ENCODE measurements at places on chromosomes 4 and X.

- DNase-seq = no peak
These were observed 27.1 kb upstream of the IGFBP7 start for GRCh38 chr4:57137261-57137660.

DNA sequence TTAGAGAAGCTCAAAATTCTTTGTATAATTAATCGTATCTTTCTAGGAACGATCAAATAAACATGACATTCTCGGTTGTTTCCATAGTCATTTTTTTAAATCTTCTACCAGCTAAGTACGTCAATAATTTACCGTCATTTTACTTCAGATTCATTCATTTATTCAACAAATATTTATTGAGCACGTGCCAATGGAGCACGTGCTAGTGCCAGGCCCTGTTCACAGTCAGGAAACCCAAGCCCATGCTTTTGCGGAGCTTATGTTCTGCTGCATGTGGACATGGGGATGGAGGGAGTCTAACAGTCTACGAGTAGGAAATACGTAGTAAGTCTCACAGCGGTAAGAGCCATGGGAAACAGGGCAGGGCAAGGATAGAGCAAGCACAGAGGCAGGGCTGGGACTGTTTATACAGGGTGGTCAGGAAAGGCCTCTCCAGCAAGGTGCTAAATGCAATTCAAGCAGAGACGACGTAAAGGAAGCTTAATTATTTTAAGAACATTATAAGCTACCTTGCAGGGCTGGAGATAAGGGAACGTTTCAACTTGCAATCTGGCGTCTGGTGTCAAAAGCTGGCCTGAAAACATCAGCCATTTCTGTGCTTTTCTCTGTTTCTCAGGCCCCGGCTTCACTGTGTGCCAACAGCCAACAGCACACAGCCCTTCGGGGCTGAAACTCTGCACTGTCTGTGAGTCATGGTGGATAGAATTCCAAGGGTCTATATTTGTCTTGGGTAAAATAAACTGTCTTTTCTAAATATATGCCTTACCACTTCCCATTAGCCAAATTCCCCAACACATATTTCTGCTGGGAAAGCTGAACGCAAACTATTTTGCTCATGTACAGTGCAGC lies 517.1 kb upstream of the ZFP42 start:
- DNase-seq = no peak

GRCh38 chr4:187077744-187078401 lies 354.2 kb upstream of the FAT1 start:
- DNase-seq = no peak

DNA sequence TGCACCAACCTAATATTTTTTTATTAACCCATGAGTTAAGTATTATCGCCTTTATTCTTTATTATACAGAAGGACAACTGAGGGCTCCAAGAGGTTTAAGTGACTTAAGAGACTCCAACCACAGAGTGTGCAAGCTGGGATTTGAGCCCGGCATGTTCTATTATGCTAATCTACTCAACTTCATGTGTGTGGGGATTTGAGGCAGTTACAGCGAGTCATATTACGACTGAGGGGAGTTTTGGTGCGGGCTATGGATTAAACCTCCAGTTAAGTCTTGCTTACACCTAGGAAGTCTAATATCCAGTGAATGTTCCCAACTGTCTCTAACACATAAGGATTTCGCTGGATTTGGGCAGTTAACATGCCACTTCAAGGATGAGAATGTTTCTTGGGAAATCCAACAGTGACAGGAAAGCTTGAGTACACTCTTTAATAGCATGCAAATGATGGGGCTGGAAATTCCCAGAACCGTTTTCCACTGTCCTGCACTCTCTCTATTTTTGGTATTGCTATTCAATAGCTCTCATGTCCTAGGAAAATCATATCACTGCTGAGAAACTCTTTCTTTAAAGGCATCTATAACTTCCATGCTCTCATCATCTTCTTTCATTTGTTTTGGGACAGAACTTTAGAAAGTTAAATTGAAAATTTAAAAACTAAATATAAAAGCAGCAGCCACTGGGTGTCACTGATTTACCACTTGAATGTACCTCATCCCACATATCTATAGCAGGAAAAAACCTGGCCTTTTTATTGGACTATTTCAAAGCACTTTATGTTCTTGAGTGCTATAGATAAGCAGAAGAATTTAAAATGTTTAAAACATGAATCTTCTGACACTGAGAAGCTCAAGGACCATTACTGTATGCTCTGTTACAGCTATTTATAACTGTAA lies 165.1 kb upstream of the TTC29 start:
- DNase-seq = no peak

DNA sequence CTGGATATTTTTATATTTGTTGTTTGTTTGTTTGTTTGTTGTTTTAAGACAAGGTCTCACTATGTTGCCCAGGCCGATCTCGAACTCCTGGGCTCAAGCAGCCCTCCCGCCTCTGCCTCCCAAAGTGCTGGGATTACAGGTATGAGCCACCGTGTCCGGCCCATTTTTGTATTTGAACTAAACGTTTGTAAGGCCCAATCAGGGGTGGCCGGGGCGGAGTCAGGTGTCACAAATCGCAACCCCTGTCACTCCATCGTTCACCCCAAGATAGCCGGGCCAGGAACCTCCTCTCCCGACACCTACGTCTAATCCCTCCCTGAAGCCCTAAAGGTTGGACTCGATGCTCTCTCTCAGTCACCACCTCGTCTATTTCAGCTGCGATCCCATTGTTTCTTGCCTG lies 722 bp upstream of the EFHC2 start:
- DNase-seq = peak; percentile 82

- no peak for DNase-seq
These were observed 22.3 kb downstream of the UGT2A2 start for GRCh38 chr4:69617083-69617694.

GRCh38 chr4:153611679-153612078 lies 72.4 kb upstream of the TLR2 start:
- DNase-seq = no peak

- DNase-seq = no peak
These were observed 51.6 kb downstream of the NFKB1 start for GRCh38 chr4:102552781-102553180.

DNA sequence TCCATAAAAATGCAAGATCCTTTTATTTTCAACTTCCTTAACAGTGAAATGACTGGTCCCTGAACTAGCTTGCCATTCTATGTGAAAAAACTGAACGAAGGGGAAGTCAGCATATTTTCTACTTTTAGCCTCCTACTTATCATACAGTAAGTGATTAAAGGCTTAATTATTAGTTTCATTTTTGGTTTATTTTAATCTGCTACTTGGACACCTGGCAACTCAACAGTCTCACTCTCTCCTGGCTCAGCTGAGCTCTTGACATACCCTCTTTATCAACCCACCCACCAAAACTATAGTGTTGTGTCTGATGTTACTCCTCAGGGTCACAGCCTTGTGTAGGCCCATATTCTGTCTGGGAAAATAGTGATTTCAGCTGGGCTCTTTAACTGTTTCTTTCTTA lies 86.2 kb upstream of the CPXCR1 start:
- DNase-seq = no peak

DNA sequence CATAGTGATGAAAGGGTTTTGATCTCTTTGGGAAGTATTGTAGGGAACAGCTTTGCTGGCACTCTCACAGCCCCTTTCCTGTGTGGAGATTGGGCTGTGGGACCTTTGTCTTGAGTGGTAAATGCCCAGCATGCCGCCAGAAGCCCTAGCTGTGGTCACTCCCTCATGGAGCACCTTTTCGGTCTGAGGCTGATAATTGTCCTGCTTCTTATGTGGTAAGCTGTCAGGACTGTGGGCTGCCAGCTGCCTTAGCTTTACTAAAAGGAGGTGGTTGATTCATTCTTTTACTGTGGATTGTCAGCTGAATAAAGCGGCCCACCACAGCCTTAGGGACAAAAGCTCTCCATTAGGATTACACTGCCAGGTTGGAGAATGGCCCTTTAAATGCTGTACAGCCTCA lies 7.1 kb downstream of the PASD1 start:
- DNase-seq = no peak

DNA sequence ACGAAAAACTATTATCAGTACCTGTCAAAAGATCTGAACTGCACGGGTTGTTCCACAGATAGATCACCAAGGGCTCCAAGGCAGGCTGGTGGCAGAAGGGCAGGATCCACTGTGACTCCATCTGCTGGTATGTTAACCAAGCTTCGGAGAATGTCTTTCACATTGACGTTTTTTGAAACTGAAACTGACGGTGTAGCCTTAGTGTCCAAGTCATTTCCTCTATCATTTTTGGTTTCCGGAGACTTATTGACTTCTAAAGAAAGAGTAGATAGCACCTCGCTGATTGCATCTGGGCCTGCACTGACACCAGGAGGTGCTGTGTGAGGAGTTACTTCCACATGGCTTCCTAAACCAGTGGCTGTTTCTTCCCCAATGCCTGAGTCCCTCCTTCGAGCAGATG lies 186.9 kb downstream of the LRBA start:
- peak; percentile 76 for DNase-seq

DNA sequence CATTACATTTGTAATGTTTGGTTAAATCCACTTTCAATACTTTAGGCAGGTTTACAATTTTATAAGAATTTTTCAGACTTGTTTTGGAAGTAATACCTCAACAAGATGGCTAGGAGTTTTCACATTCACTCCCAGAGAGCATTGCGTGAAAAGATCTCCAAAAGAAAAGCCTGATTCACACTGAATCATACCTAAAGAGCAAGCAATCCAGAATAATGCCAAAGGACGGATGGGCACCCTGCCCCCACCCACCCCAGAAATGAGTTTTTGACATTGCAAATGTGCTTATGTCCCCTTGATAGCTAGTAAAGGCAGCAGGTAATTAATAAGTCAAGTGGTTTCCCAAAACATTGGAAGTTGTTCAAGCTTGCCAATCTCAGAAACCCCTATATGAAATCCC lies 557.7 kb upstream of the TENM3 start:
- DNase-seq = no peak

DNA sequence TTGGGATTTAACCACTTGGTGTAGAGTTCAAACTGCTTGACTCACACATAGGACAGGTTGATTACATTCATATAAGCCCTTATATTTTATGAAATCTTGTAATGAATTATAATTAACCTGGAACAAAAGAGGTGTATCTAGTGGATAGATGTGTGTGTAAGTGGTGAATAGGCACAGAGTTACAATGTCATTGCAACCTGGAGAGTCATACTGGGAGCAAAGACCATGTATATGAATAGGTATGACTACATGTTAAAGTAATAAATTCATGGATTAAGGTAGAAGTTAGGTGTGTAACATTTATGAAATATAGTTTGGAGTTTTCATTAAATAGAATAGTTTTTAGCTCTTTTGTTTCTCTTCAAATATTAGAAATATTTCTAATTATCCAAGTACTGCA lies 26.1 kb downstream of the RAP1GDS1 start:
- no peak for DNase-seq

- DNase-seq = no peak
These were observed 28.1 kb downstream of the ZAR1 start for GRCh38 chr4:48518143-48518542.

GRCh38 chrX:10074241-10074941 lies 82.4 kb upstream of the CLCN4 start:
- DNase-seq = no peak

GRCh38 chrX:8033175-8033574 lies 106.0 kb upstream of the PNPLA4 start:
- no peak for DNase-seq

DNA sequence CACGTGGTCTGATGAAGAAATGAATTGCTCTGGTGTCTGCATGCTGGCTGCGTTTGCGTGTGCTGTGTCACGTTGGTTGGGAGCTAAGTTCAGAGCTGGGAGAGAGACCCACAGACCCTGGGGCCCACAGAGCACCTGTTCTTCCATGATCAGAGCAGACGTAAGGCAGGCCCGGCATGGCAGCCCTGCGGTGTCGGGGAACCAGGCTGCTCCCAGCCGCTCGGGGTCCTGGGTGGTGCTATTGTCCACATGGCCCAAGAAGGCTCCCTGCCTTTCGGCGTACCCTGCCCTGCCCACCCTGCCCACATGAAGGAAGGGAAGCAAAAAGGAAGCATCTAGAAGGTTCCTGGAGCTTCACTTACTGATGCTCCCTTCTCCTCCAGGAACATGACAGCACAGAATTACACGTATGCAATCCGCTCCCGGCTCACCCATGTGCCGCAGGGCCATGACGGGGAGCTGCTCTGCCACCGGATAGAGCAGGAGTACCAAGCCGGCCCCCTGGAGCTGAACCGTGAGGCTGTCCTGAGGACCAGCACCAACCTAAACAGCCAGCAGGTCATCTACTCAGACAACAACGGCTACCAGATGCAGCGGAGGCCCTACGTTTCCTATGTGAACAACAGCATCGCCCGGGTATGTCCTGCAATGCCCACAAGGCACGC lies 30.9 kb upstream of the MRFAP1 start:
- no peak for DNase-seq

- no peak for DNase-seq
These were observed 11.6 kb downstream of the LPAR4 start for GRCh38 chrX:78759081-78759480.

DNA sequence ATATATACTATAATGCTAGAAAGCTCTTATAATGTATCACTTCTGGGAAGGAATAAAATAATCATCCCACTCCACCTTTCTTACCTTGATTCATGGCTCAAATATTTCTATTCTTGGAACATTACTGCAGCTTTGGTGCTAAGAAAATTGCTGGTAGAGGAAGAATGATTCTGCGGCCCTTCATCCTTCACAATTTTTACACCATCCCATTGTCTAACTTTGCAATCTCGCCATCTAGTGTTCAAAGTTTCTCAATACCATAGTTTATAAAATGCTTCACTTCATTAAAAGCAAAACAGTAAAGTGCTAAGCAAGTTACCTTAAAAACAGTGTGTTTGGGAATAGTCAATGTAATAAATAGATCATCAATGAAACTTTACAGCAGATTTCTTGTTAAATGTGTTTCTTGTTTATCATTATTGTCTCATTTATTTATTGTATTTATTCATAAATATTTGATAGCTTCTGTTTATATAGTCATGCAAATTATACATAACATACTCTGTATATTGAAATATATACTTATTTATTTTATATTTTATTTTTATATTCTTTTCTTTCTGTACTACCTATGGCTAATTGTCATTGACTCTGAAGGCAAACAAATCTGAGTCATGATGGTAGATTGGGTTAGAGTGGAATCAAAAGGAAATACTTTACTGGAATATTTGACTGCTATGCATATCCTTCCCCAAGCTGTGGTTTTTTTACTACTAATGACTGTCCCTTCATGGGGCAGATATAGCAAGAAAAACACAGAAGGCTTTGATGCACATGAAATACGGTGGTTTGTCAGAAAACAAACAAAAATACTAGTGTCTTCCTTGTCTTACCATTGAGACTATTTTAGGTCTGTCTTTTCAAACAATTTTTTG lies 390.7 kb downstream of the MAPK10 start:
- no peak for DNase-seq
